Activated B cell treated with CpG ODN at 0.5 μM for 24 hours (primary cell): ENCODE measurements at places on chromosomes 5 and 9.
A peak's percentile ranks its signal among the peaks of the same experiment; 100 is the strongest.

DNA sequence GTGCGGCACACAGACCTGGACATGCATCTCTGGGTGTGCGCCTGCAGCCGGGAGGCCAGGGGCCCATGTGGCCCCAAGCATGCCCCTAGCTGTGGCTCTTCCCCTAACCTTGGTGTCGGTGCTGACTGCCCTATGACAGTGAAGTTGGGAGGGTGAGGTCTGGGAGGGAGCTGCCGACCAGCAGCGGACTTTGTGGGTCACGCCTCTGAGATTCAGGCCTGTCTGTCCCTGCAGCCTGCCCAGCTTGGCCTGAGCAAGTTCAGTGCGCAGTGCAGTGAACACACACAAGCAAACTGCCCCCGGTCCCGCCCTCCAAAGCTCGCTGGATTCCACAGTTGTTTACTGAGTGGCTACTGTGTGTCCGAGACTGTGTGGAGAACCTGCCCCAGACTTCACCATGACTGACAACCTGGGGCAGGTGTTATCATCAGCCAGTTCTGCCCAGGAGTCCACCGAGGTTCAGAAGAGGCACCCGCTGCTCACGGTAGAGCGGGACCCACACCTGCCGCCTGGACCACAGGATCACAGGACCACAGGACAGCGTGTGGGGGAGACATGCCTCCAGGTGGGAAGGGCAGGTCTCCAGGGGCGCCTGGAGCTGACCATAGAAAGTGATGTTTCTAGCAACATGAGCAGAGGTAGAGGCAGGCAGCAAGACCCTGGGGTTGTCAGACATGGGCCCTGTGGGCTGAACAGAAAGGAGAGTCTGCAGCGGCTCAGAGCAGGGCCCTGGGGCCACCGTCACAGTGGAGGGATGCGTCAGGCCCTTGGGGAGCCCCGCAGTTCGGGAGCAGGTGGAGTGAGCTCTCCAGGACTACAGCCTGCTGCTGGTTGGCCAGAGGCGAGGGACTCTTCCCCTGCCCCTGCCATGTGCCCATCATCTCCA lies 105.1 kb downstream of the PHF2 start:
- no peak for DNase-seq

GRCh38 chr5:132501961-132502931 lies 11.7 kb upstream of the IRF1 start:
- DNase-seq, result no peak

DNA sequence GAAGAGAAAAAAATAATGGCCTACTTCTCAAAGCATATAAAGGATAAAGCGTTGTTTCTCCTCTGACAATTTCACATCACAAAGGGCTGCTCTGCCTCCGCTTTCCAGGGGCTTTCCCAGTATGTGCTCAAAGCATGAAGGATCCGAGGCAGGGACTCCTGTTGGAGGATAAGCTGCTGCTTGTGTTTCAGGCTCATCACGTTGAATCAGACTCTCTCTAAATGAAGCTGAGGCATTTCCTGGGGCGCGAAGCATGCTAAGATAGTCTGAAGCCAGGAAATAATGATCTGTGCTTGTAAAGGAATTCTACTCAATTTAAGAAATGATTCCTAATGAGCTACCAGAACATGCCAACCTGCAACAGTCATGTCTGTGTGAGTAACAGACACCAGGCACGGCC lies 97.5 kb downstream of the MARCHF11 start:
- no peak for DNase-seq

- no peak for DNase-seq
Measured at GRCh38 chr9:107749787-107750444, 260.3 kb upstream of the KLF4 start.

DNA sequence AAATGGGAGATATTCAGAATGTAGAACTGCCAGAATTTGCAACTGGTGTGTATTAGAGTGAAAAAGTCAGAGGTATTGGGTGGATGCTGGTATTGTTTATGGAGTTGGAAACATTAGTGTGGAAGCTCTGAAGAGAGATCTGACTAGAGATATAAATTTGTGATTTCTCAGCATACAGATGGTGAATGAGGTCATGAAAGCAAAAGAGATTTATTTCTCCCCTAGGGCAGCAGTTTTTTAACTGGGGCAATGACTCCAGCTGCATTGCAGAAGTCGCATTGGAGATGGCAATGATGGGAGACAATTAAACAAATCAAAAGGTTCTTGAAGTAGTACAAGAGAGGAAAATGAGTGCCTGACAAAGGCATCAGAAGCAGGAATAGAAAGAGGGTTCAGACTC lies 64.9 kb downstream of the CETN3 start:
- no peak for DNase-seq

GRCh38 chr9:108671176-108671575 lies 184.6 kb downstream of the ACTL7B start:
- DNase-seq, result no peak

GRCh38 chr9:124869466-124869985 lies 7.6 kb downstream of the ARPC5L start:
- peak; percentile 37 for DNase-seq

- DNase-seq, result no peak
Measured at GRCh38 chr5:50922942-50923767, 256.7 kb downstream of the PARP8 start.

- DNase-seq, result no peak
Measured at GRCh38 chr5:14178671-14179211, 35.6 kb downstream of the TRIO start.

GRCh38 chr5:173328844-173329490 lies 753 bp upstream of the STC2 start:
- DNase-seq, result no peak

DNA sequence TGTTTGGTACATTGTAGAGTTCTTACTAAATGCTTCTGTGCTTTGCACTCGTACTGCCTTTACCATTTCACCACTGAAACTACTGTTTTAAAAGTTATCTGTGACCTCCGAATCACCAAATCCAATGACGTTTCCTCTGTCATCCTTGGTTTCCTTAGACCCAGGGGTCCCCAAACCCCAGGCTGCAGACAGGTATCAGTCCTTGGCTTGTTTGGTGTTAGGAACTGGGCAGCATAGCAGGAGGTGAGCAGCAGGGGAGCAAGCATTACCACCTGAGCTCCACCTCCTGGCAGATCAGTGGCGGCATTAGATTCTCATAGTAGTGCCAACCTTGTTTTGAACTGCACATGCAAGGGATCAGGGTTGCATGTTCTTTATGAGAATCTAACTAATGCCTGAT lies 26.8 kb upstream of the APC start:
- DNase-seq, result no peak

DNA sequence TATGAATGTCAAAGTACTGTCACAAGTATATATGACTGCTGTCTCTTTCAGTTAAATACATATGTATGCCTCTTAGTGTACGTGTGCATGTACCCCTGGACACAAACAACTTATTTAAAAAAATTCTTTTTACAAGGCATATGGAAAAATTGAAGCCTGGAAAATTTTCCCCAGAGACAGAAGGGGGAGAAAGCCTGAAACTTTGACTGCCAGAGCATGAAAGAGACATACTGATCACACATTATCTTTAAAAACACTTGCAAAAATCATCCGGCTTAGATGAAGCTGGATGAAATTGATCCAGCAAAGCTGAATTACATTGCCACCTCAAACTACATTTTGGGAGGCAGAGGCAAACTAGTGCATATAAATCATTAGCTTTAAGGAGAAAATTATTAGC lies 88.0 kb upstream of the NFIB start:
- no peak for DNase-seq

DNA sequence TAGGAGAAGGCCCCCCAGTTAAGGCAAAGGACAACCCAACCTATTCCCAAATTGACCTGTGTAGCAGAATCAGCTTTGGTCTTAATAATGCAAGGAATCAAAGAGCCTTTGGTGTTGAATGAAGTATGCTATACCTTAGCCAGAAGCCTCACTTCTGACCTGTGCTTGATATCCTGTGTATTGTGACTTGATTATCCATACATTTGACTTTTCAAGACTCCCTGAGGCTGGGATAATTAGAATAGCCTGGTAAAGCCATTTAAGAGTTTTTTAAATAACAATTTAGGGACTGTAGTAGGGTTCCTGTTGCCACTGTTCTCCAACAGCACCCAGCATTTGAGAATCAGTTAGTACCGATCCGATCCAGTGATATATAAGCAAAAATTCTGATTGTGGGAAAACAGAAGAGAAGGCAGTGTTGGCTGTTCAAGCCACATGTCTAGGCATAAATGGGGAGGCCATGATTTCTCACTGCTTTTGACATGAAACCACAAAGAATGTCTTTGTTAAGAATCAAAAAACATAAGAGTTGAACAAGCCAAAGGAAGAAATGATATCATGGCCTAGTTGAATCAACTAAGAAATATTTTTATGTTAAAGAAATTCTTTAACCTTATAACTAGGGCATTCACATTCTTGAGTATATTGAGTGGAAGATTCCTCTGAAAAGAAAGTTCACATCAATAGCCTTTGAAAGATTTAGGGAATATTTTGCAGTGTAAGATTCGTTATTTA lies 98.9 kb downstream of the F2RL2 start:
- DNase-seq, result no peak

GRCh38 chr9:7534211-7534935 lies 265.2 kb downstream of the DMAC1 start:
- DNase-seq, result no peak

DNA sequence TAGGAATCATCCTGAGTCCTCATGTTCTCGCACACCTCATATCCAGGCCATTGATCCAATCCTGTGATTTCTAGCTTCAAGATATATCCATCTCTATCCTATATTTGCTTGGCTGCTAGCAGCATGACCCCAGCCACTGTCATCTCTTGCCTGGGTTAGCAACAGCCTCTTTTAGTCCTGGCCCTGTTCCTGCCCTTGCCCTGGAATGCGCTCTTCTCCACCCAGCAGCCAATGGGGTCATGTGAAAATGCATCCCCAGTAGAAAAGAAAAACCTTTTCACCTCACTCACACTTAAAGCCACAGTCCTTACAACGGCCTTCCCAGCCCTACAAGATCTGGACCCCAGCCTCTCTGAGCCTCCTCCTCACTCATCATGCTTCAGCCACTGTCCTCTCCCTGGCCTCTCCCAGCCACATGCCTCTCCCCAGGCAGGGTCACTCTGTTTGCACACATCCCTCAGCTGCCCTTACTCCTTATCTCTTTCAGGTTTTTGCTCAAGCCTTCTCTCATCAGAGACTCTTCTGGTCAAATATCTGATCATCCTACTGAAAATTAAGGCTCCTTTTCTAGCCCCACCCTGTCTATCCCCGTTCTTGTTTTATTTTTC lies 34.3 kb upstream of the NR3C1 start:
- no peak for DNase-seq

- no peak for DNase-seq
Measured at GRCh38 chr5:16668631-16669030, 51.8 kb upstream of the RETREG1 start.

GRCh38 chr5:14873093-14873492 lies 1.5 kb upstream of the ANKH start:
- DNase-seq, result no peak

DNA sequence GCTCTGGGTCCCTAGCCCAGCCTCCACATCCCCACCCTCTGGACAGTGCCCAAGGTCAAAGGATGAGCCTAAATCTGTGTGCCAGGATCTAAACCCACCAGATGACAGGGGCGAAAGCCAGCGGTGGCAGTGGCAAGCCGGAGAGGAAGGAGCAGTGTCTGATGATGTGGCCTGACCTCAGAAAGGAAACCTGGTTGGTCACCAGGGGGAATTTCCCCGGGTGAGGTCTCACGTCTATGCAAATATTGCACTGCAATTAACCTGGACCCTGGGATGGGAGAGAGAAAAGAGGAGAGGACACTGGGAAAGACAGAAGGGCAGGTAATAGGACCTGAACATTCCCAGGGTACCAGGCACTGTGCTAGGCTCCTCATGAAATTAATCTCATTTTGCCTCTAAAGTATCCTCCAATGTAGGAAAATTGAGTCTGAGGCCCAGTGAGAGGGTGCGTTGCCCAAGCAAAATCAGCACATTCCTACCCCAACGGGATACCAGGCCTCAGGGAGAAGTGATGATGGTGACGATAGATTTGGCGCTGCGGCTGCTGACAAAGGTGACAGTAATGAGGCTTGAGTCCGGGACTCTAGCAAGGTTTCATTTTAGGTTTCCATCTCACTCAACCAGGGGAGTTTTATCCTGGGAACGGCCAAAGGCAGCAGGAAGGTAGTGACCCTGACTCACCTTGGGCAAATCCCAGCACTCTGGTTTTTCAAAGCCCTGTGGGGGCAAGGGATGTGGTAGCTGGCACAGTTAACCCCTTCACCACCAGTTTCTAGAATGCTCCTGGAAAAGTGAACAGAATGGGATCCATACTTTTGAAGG lies 13.4 kb upstream of the TNIP1 start:
- peak; percentile 47 for DNase-seq

GRCh38 chr5:60377826-60378225 lies 322.1 kb downstream of the DEPDC1B start:
- no peak for DNase-seq

DNA sequence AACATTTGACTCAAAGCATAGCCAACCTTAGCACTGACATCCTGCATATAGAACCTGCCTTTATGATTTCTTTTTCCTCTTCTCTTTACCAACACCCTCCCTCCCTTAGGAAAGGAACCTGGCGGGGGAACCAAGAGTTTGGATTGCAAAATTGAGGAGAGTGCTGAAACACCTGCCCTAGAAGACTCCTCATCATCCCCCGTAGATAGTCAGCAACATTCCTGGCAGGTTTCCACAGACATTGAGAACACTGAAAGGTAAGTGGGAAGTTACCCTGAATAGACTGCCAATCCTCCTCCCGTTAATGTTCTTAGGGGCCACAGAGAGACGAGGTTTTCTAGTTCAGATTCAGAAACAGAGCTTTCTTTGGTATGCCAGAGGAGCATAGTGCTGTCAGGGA lies 88.8 kb downstream of the RGS7BP start:
- DNase-seq, result no peak

DNA sequence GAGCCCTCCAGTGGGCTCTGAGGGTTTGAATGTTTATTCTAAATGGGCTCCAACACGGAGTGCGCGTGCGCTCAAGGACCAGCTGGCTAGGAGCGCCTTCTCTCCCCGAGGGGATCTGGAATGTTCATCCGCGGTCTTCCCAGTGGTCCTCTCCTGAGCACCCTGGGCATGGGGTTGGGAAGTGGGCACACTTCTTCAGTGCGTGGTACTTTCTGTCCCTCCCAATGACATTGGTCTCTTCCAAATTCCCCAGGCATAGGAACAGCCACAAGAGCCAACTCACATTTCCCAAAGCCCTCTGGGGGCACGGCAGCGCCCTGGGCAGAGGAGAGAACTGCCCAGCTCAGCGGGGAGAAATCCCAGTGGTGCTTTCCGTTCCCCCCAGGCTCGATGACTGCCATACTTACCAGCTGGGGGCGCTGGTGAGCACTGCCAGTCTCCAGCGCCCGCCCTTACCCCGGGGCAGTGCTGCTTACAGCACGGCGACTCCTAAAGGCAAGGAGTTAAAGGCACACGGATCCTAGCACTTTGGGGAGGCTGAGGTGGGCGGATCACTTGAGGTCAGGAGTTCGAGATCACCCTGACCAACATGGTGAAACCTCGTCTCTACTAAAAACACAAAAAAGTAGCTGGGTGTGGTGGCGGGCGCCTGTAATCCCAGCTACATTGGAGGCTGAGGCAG lies 29.9 kb upstream of the OBP2B start:
- DNase-seq, result peak; percentile 30

- no peak for DNase-seq
Measured at GRCh38 chr9:99606296-99606695, 215.4 kb upstream of the NR4A3 start.
